ENCODE measurements at places on chromosomes 11 and 22.

DNA sequence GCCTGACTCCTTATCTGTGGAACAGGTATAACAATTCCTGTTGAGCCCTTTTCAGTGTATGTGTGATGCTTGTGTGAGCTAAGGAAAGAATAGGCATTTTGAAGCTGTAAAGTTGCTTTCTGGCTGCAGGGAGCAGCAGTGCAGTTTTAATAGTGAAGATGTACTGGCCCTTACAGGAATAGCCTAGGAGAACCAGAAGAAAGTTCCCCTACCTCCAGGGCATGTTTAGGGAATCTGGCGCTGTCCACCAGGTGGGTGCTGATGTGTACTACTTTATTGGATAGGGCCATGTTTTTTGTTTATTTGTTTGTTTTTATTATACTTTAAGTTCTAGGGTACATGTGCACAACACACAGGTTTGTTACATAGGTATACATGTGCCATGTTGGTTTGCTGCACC is 11.5 kb downstream of the BMAL1 start:
- DNase-seq, result peak; percentile 21

DNA sequence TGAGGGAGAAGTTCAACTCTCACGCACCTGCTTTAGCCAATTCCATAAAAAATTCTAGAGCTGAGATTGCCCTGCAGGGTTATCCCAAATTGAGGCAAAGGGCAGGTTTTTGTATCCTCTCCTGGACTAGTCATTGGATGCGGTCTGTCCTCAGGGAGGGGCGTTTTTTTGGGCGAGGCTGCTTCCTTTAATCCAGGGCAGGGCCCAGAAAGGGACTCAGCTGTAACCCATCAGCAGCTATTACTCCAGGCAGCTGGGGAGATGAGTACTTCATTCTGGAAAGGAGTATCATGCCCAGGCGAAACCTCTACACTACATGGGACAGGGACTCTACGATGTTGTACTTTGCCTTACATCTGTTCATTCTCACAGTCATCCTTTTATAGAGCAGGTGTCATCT is 103.3 kb downstream of the SCN3B start:
- DNase-seq, result no peak

- peak; percentile 63 for DNase-seq
Observed at GRCh38 chr11:11987503-11988022, 20.9 kb downstream of the DKK3 start.

GRCh38 chr22:50320671-50321325 is 6.0 kb downstream of the DENND6B start:
- no peak for DNase-seq

- no peak for DNase-seq
Observed at GRCh38 chr11:42591841-42592240, 720.0 kb upstream of the API5 start.

GRCh38 chr11:78203184-78203583 is 14.5 kb downstream of the USP35 start:
- no peak for DNase-seq

DNA sequence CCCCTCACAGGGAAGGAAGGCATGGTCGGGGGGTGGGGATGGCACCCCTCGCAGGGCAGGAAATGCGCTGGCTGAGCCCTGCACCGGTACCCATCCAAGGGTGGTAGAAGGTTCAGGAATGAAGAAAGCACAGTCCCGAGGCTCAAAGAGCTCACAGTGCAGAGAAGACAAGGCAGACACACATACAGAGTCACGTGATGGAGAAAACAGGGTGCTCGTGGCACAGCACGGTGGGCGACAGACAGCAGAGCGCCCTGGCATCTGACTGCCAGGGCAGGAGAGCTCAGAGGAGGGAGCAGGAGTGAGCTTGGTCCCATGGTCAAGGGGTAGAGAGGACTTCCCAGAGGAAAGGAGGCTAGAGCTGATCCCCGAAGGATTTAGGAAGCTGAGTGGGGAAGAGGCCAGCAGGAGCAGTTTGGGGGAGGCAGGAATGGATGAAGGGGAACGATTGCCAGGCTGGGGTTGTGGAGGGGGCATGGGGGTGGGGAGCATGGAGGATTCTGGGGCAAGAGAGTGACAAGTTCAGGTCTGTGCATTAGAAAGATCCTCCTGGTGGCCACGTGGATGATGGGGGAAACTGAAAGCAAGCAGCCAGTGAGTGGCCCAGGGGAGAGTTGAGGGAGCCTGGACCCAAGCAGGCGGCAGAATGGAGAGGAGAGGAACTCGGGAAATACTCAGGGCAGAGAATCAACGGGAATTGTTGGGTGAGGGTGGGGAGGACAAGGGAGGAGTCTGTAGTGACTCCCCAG is 43.9 kb downstream of the PDE2A start:
- DNase-seq, result no peak

DNA sequence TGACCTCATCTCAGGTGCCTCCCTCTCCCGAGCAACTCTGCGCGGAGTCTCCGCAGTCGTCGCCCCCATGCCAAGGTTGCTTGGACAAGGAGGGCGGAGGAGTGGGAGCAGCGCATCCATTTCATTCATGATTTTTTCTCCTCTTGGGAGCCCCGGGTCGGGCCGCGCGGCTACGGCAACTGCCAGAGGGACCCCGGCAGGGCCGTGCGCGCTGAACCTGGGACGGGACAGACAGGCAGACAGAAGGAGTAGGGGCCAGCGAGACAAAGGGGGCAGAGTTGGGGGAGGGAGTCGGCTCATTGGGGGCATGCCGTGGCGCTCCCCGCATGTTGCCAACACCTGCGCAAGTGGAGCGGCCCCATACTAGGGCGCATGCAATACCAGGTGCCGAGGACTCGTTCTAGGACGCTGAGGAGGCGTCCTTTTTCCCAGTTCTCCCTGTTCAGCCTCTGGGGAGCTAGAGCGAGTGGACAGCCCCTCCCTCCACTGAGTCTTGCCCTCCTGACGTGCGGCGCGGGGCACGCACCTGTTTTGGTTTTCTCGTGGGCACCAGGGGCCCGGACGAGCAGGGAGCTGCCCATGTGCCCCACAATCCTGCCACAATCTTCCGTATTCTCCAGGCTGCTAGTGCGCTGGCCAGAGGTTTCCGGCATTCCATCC is 501 bp upstream of the PTPN5 start:
- DNase-seq, result no peak

DNA sequence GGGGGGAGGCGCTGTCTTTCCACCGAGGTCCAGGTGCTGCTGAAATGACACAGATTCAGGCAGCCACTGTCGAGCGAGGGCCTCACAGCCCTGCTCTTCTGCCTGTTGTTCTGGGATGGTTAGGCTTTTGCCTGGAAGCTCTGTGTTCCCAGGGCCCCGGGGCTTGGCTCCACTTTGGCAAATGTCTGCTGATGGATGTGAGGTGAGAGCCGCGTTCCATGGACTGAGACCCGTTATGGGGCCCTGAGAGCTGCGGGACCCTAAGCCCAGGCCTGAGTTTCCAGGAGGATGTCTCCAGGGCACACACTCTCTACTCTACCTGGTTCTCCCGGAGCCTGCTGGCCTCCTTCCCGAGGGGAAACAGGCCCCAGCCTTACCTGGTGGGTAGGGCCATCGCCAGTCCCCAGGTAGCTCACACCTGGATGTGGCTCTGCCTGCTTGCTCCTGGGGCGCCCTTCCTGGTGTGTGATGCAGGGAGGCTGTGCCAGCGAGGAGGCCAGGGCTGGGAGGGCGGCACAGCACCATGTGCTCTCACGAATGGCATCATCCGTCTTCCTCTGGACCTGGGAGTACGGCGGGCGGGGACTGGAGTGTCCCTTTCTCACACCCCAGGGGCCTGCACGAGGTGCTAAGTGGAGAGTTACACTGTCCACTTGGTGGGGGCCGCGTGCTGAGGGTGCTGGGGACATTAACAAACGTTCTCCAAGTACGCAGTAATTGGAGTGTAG is 435.5 kb downstream of the TBC1D22A start:
- no peak for DNase-seq

- DNase-seq, result peak; percentile 94
Observed at GRCh38 chr22:44698531-44699421, 3.2 kb upstream of the PRR5 start.

GRCh38 chr11:134589129-134589528 is 177.1 kb upstream of the B3GAT1 start:
- DNase-seq, result no peak

DNA sequence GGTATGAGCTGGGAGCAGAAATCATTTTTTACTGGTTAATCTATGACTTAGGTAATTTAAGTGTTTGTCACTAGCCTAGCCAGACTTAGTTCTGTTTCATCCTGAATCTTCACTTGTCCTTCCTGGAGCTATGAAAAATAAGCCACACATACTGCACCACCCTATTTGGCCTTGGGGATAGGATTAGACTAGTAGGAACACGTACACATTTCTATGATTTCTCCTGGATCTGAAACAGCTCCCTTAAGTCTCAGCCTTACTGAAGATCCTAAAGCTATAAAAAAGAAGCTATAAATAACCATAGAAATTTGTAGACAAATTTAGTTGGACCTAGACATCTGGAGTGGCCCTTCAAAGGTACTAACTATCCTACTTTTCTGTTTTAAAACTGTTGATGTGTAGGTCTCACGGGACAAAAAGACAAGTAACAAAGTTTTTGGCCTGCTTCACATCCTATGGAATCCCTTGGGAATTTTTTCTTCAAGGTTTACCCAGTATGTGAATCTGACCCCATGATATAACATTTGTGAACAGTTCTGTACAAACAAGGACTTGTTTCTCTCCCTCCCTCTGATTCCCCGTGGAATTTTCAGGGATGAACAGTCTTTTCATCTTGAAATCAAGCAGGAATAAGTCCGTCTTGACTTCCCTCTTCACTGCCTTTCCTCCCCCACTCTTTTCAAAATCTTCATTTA is 275.0 kb downstream of the FAM76B start:
- DNase-seq, result peak; percentile 39

- DNase-seq, result no peak
Observed at GRCh38 chr11:73124800-73125199, 17.3 kb downstream of the FCHSD2 start.

- no peak for DNase-seq
Observed at GRCh38 chr11:115132436-115133228, 371.6 kb downstream of the CADM1 start.

- DNase-seq, result peak; percentile 76
Observed at GRCh38 chr11:6357222-6357621, 33.1 kb upstream of the SMPD1 start.

- DNase-seq, result peak; percentile 69
Observed at GRCh38 chr22:45208993-45209838, 31.5 kb downstream of the KIAA0930 start.

DNA sequence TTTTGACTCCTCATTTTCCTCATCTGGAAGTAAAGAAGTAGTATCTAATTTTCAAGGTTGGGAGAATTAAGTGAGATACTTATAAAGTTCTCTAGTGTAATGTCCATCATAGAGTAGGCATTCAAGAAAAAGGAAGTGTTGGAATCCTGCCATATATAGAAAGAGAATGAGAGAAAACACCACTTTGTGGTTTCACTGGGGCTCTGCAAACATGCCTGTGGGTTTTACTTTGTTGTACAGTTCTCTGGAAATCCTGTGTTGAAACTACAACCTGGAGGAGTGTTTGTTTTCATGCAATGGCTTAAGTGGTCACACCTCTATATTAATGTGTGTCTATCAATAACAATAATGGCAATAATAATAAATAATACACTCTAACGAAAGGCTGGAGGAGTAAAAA is 741.7 kb downstream of the NELL1 start:
- no peak for DNase-seq

DNA sequence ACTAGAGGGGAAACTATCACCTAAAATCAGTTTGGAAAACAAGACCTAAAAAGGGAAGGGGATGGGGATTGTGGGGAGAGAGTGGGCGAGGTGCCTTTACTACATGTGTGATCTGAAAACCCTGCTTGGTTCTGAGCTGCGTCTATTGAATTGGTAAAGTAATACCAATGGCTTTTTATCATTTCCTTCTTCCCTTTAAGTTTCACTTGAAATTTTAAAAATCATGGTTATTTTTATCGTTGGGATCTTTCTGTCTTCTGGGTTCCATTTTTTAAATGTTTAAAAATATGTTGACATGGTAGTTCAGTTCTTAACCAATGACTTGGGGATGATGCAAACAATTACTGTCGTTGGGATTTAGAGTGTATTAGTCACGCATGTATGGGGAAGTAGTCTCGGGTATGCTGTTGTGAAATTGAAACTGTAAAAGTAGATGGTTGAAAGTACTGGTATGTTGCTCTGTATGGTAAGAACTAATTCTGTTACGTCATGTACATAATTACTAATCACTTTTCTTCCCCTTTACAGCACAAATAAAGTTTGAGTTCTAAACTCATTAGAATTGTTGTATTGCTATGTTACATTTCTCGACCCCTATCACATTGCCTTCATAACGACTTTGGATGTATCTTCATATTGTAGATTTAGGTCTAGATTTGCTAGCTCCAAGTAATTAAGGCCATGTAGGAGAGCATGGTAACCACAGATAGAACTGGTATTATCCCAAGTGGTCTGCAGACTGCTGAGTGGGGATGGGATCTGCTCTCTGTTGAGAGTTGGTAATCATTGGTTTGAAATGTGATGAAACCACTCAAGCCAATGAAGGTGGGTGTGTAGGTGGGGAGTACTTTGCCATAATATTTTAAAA is 3.6 kb downstream of the NEAT1 start:
- peak; percentile 92 for DNase-seq

- DNase-seq, result no peak
Observed at GRCh38 chr22:49754696-49755630, 72.7 kb downstream of the BRD1 start.

DNA sequence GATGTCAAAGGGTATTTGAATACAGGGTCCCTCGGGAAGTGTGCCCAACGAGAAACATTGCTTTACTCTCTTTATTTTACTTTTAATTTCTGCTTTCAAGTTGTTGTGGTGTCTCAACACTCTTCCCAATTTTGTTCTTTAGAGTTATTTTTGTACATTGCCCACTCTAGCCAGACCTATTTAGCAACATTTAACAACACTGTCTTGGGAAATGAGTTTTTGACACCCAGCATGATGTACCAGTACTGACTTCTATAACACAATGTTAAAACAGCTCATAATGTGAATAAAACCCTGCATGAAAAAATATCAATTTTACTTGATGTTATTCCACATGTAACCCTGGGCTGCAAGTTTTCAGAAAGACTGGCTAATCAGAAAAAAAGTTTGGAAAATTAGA is 350.2 kb upstream of the PITPNB start:
- no peak for DNase-seq

DNA sequence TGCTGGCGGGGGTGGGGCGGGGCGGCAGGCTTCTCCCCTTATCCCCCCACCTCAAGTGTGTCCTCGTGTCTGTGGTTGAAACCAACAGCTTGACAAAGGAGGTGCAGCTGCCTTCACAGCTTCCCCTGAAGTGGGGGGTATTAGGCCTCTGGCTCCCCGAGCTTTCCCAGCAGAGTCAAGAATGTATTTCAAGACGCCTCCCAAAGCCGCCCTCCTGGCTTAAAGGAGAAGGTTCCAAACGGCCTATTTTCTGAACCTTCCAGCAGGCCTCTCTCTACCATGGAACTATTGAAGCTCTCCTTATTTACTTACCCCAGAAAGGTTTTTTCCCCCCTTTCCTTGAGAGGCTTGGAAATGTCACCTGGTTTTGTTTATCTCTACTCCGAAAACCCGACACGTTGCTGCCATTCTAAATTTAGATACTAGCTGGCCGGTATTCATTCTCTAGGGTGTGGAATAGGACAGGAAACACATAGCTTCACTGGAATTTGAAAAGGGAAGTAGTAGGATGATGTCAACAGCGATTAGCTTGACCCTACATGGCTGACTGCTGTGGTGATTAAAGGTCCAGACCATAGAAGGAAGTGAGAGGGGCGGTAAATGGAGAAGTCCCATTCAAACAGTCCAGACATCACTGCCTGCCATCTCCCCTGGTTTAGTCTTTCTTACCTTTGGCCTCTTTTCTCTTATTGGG is 671 bp upstream of the PICALM start:
- peak; percentile 98 for DNase-seq

GRCh38 chr22:27892811-27893210 is 26.2 kb downstream of the PITPNB start:
- DNase-seq, result no peak

All from fibroblast of skin of right quadriceps (primary cell).